Endodermal cell (in vitro differentiated cells): ENCODE measurements at places on chromosomes 3 and 15.
A peak's percentile ranks its signal among the peaks of the same experiment; 100 is the strongest.

DNA sequence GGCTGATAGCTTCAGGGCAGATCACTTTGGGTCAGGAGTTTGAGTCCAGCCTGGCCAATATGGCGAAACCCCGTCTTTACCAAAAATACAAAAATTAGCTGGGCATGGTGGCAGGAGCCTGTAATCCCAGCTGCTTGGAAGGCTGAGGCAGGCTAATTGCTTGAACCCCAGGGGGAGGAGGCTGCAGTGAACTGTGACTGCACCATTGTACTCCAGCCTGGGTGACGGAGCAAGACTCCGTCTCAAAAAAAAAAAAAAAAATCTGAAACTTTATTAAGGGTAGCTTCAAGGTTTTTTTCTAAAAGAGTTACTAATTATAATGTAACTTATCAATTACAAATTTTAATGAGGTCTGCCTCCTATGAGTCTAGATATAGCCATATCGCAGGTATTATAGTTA, 5.1 kb downstream of the NECTIN3 start:
- no peak overlapping the region for H3K27ac ChIP-seq
- no peak for DNase-seq
- no peaks in the 10 kb centered on the region for H3K36me3 ChIP-seq
- H3K27me3 ChIP-seq = peaks cover 30% of the 10 kb centered on the region

- no peaks in the 10 kb centered on the region for H3K27me3 ChIP-seq
- no peak overlapping the region for H3K4me3 ChIP-seq
- no peaks in the 10 kb centered on the region for H3K36me3 ChIP-seq
- H3K4me1 ChIP-seq = no peaks in the 10 kb centered on the region
Observed at GRCh38 chr15:81091889-81092558, 42.0 kb upstream of the CFAP161 start.

DNA sequence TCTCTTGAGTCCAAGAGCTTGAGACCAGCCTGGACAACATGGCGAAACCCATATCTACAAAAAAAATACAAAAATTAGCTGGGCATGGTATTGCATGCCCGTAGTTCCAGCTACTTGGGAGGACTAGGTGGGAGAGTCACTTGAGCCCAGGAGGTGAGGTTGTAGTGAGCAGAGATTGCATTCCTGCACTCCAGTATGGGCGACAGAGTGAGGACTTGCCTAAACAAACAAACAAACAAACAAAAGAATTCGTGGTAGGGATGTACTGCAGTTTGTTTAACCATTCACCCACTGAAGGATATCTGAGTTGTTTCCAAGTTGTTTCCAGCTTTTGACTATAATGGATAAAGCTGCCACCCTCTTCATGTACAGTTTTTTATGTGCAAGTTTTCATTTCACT, 7.5 kb upstream of the NMD3 start:
- no peak overlapping the region for H3K4me3 ChIP-seq
- DNase-seq = no peak
- H3K27ac ChIP-seq = no peak overlapping the region
- H3K4me1 ChIP-seq = no peaks in the 10 kb centered on the region

GRCh38 chr3:178950676-178951075, 120.9 kb downstream of the ZMAT3 start:
- H3K27ac ChIP-seq = no peak overlapping the region
- H3K4me3 ChIP-seq = no peak overlapping the region
- no peaks in the 10 kb centered on the region for H3K4me1 ChIP-seq
- no peaks in the 10 kb centered on the region for H3K36me3 ChIP-seq
- peaks cover 7% of the 10 kb centered on the region for H3K27me3 ChIP-seq

- H3K27ac ChIP-seq = peak overlapping the region; percentile 51
- H3K4me1 ChIP-seq = peaks cover 3% of the 10 kb centered on the region
- H3K27me3 ChIP-seq = no peaks in the 10 kb centered on the region
- no peaks in the 10 kb centered on the region for H3K36me3 ChIP-seq
- H3K4me3 ChIP-seq = no peak overlapping the region
Observed at GRCh38 chr3:112687616-112688015, 46.7 kb upstream of the CCDC80 start.

DNA sequence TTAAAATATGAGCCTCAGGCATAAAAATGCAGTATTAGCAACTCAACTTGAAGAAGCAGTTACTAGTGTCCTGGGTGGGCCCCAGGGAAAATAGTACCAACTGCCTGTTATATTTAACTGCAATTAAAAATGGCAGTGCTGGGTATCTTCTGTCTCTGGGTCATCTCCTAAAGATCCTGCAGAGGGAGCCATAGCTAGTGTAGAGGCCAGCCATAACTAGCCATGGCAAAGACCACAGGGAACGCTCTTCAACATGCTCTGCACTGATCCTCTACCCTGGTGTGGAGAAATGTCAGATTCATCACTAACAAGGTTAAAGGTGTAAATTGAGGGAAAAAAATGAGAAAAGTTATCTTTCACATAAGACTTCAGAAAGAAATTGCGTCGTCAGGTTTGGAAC, 181.3 kb downstream of the SNRPN start:
- H3K27ac ChIP-seq = no peak overlapping the region
- peaks cover 4% of the 10 kb centered on the region for H3K36me3 ChIP-seq
- H3K27me3 ChIP-seq = no peaks in the 10 kb centered on the region
- H3K4me3 ChIP-seq = no peak overlapping the region

DNA sequence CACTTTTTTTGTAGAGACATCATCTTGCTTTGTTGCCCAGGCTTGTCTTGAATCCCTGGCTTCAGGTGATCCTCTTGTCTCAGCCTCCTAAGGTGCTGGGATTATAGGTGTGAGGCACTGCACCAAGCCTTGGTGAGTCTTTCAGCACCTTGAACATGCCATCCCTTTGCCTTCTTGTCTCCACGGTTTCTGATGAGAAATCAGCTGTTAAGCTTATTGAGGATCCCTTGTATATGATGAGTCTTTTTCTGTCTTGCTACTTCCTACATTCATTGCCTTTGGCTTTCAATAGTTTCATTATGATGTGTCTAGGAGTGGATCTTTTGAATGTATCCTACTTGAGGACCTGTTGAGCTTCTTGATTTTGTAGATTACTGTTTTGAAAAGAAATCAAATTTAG, 35.9 kb upstream of the TMCC1 start:
- H3K4me1 ChIP-seq = no peaks in the 10 kb centered on the region
- no peak overlapping the region for H3K27ac ChIP-seq
- H3K36me3 ChIP-seq = no peaks in the 10 kb centered on the region
- no peak for DNase-seq
- no peaks in the 10 kb centered on the region for H3K27me3 ChIP-seq

GRCh38 chr3:57949785-57950615, 58.2 kb upstream of the FLNB start:
- no peak overlapping the region for H3K4me3 ChIP-seq
- H3K27ac ChIP-seq = no peak overlapping the region
- DNase-seq = no peak
- no peaks in the 10 kb centered on the region for H3K36me3 ChIP-seq

DNA sequence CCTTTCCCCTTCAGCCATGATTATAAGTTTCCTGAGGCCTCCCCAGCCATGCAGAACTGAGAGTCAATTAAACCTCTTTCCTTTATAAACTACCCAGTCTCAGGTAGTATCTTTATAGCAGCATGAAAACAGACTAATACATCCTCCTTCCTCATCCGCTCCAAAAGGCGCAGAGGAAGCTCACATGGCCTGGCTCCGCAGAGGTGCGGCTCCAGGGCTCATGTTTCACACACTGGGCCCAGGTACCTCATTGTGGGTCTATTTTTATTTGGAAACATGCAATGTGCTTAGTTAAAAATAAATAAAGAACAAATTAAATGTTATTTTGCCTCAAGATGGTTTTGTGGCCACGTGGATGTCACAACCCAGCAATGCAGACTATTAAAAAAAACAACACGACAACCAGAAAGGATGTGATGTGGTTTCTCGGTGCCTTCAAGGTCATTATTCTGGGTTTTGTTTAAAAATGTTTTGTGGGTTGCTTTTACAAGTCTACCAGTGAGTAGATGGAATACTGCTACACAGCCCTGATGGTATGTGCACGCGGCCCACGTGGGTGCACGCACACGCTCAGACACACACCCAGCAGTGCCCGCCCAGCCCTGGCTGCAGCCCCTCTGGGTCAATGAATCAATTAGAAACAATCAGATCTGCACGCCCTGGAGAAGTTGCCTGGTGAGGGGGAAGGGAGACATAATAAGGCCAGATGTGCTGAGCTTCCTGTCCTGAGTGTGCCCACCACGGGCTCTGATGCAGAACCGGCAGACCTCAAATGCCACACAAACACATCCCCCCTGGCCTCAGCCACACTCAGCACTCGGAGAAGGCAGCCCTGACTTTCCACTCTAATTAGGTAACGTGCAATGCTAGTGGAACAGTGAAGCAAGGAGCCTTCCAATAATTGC, 140.1 kb downstream of the ADAMTS17 start:
- H3K36me3 ChIP-seq = no peaks in the 10 kb centered on the region
- H3K4me1 ChIP-seq = no peaks in the 10 kb centered on the region
- no peak overlapping the region for H3K27ac ChIP-seq
- no peaks in the 10 kb centered on the region for H3K27me3 ChIP-seq

- DNase-seq = no peak
- H3K4me3 ChIP-seq = no peak overlapping the region
- no peaks in the 10 kb centered on the region for H3K4me1 ChIP-seq
- H3K27me3 ChIP-seq = no peaks in the 10 kb centered on the region
Observed at GRCh38 chr3:5301651-5302297, 114.3 kb downstream of the EDEM1 start.

DNA sequence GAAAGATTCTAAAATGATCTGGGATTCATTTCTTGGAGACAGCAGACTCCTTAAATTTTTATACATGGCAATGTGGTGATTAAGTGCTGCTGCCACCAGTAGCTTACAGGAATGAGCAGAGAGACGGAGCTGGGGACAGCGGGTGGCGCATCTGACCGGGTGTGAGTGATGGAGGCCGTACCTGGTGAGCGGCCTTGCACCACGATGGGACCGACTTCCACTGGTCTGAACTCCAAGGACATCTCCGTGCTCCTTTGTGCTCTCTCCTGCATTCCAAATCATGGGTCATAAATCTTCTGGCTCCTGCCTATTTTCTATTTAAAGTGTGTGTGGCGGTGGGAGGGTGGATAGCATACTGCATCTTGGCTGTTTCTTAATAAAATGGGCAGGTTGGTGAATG, 262.6 kb downstream of the ABHD5 start:
- no peaks in the 10 kb centered on the region for H3K36me3 ChIP-seq
- H3K4me1 ChIP-seq = no peaks in the 10 kb centered on the region
- peaks cover 12% of the 10 kb centered on the region for H3K27me3 ChIP-seq
- no peak overlapping the region for H3K27ac ChIP-seq
- H3K4me3 ChIP-seq = no peak overlapping the region

- H3K4me3 ChIP-seq = no peak overlapping the region
- H3K4me1 ChIP-seq = peaks cover 4% of the 10 kb centered on the region
- H3K27ac ChIP-seq = no peak overlapping the region
- no peak for DNase-seq
- no peaks in the 10 kb centered on the region for H3K27me3 ChIP-seq
Observed at GRCh38 chr3:197674741-197675562, 61.8 kb downstream of the RUBCN start.

DNA sequence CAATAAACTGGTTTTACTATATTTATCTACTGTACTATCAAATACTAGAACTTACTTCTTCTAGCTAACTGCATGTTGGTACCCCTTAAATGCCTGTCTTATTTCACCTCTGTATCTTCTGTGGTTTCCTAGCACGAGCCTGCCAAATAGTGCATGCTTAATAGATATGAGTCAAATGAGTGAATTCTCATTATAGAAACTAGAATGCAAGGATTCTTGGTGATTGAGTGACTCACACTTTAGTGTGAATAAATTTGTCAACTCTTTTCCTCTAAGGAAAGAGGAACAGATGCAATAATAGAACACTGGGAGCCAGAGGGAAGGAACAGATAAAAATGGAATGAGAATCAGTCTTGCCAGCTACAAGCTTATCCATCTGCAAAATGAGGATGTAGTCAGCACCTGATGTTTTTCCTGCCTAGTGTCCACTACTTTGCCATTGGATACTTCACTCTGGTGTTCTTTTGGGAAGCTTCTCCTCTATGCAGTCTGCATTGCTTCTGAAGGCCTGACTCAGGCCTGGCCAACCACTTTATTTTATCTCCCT, 189.1 kb upstream of the CADPS start:
- H3K4me1 ChIP-seq = peaks cover 6% of the 10 kb centered on the region
- no peak for DNase-seq
- H3K27me3 ChIP-seq = peaks cover 43% of the 10 kb centered on the region
- H3K4me3 ChIP-seq = no peak overlapping the region

DNA sequence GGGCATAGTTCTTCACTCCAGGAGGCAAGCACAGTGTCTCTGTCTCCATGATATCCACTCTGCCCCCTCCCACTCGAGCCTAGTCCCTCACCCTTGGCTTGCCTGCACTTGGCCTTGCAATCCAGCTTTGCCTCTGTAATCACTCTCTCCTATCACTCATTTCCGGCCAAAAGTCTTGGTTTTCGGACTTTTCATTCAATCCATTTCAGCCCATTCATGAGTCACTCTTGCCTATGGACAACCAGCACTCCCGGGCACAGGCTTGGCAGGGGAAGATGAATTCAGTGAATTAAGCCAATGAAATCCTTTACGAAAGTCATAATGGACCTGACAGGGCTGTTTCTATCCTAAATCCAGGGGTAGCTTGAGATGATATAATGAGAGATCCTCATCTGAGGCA, 21.7 kb downstream of the DAZL start:
- H3K27me3 ChIP-seq = no peaks in the 10 kb centered on the region
- H3K4me3 ChIP-seq = no peak overlapping the region
- no peak overlapping the region for H3K27ac ChIP-seq
- no peaks in the 10 kb centered on the region for H3K36me3 ChIP-seq
- H3K4me1 ChIP-seq = no peaks in the 10 kb centered on the region
- no peak for DNase-seq

DNA sequence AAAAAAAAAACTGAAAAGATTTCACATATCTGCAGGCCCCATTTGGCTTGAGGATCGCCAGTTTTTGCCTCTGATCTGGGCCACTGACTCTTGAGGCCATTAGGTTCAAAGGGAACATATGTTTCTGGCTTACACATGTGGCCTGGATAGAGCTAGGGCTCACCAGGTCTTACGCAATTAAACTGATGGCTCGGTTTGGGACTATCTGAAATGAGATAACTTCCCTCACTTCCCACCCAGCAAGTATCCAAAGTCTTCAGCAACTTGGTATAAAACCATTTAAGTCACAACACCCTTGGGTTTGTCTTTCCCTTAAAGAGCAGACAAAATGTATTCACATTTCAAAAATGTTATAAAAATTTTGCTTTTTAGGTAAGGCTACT, 36.3 kb downstream of the LRIG1 start:
- H3K36me3 ChIP-seq = peaks cover 40% of the 10 kb centered on the region
- peaks cover 29% of the 10 kb centered on the region for H3K4me1 ChIP-seq
- H3K27me3 ChIP-seq = no peaks in the 10 kb centered on the region
- H3K27ac ChIP-seq = no peak overlapping the region
- DNase-seq = no peak
